ENCODE measurements at places on chromosomes 3 and 15.

- no peak for DNase-seq
These were observed 91.5 kb upstream of the FAM174B start for GRCh38 chr15:92747047-92747446.

- DNase-seq = no peak
These were observed 239.4 kb downstream of the XXYLT1 start for GRCh38 chr3:195031574-195032003.

- no peak for DNase-seq
These were observed 145.0 kb downstream of the NEK10 start for GRCh38 chr3:27224197-27224596.

DNA sequence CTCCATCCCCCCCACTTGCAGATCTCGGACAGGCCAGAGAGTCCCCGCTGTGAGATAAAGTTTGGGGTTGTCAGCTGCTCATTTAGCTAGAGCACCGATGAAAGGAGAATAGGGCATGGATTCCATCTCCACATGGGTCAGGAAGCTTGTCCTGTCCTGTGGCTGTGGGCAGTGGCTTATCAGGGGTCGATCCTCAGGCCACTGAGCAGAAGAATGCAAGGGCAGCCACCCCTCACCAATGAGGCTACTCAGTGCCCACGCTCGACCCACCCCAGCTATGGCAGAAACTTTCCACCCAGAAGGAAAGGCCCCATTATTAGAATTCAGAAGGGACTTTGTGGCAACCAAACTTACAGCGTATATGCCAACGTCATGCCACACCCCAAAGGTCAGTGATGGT is 43.3 kb downstream of the CPN2 start:
- DNase-seq = no peak

- DNase-seq = no peak
These were observed 126.4 kb downstream of the SHQ1 start for GRCh38 chr3:72721683-72722381.

GRCh38 chr3:86175051-86175536 is 815.9 kb downstream of the VGLL3 start:
- no peak for DNase-seq

DNA sequence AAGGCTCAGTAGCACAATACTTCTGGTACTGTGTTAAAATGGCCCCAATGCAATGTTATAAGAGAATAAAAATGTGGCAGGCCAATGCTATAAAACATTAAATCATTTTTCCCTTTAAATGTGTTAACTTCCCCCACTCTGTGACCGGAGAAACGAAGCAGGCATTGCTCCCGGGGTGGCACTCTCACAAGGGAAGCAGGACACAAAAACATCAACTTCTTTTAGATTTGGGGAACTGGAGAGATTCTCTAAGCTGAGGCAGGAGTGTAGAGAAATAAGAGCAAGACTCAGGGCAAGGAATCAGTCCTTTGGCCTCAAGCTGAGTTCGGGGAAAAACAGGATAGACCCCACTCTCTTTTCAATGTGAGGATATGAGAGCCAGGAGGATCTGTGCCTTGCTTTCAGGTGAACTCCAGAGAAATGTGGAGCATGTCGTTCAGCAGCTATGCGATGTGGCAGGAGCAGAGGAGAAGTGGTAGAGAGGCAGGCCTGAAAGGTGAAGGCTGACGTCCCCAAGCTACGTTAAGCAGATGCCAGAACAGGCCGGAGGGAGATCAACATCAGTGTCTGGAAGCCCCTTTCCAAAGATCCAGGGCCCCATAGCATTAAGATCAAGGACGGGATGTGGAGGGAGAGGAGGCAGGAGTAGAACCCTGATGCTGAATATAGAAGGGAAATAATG is 160.2 kb downstream of the PLD1 start:
- no peak for DNase-seq

GRCh38 chr3:174958671-174959328 is 99.7 kb downstream of the NAALADL2 start:
- no peak for DNase-seq

DNA sequence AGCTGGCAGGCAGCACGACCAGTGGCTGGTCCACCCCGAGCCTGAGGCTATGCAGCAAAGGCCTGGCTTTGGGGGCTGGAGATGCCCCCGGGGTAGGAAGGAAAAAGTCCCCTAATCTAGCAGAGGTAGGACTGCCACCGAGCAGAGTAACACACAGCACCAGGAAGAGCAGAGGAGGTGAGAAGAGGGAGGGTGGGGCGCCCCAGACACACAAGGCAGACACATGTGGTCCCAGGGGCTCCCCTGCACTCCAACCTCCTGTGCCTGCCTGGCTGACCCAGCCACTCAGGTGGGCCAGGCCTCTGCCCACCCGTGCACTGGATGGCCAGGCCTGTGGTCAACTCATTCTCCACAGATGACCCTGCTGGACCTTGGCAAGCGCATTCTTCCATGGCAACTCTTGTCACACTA is 112.4 kb downstream of the ADCY5 start:
- DNase-seq = no peak

DNA sequence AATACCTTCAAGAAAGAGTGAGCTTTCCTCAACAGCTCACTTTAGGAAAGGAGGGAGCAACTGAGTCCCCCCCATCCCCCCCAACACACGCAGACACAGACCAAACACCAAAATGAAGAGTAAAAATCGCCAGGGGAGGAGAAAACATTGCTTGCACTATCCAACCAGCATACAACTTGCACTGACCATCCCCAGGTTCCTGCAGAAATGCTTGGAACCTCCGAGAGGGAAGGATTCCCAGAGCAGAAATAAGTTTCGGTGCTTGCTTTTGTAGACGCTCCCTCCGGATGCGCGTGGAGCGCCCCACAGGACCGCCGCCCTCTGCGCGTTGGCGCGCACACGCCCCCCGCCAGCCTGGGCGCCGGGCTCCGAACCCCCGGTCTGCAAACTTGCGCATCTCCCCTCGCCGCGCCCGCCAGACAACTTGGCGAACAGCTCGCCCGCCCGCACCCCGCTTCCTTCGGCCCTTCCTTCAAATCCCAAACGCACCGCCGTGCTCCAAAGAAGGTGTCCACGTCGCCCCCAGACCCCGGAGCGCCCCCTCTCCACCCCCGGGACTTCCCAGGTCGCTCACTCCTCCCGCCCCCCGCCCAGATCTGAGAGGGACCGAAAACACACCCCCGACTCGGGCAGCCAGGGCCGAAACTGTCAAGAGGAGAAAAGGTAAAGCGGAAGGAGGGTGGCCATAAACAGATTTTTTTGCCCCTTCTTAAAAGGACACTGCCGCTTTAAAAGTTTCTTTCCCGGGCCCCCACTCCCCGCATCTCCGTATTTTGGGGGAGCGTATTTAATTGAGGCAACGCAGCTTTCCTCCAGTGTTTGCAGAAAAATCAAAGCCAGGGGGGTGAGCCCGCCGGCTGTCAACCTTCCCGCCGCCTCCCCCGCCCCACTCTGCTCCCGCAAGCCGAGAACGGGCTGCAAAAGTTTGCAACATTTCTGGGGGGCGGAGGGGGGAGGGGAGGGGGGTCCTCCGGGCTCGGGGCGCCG is 859 bp downstream of the RORA start:
- no peak for DNase-seq

- no peak for DNase-seq
These were observed 21.4 kb downstream of the STAG1 start for GRCh38 chr3:136730595-136731273.

DNA sequence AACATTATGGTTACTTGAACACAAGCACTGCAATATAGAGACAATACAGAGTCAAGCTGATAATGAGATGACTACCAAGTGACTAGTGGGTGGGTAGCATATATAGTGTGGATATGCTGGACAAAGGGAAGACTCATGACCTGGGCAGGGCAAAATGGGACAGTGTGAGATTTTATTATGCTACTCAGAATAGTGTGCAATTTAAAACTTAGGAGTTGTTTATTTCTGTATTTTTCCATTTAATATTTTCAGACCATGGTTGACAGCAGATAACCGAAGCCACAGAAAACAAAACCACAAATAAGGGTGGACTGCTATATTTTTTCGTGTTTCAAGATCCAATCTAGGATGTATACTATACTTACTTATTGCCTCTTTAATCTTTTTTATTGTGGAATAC is 19.6 kb downstream of the GALK2 start:
- DNase-seq = no peak

GRCh38 chr3:4067893-4068292 is 235.3 kb upstream of the SETMAR start:
- no peak for DNase-seq

- DNase-seq = no peak
These were observed 21.0 kb downstream of the STXBP5L start for GRCh38 chr3:120928991-120929390.

DNA sequence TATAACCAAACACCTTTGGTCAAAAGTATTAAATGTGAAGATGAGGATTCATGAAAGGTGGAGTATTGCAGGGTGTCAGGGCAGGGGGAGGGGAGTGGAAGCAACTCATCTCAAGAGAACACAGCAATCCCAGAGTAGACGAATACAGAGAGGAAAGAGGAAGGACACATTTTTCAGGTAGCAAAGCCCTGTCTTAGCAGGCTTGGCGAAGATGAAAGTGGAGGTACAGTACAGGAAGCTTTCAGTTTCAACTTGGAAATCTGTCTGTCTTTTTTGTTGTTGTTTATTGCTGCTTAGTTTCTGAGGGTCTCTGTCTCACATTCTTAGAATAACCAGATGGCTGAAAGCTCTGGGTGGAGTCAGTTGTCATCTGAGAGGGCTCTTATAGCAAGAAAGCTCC is 80.8 kb upstream of the GPR149 start:
- no peak for DNase-seq

DNA sequence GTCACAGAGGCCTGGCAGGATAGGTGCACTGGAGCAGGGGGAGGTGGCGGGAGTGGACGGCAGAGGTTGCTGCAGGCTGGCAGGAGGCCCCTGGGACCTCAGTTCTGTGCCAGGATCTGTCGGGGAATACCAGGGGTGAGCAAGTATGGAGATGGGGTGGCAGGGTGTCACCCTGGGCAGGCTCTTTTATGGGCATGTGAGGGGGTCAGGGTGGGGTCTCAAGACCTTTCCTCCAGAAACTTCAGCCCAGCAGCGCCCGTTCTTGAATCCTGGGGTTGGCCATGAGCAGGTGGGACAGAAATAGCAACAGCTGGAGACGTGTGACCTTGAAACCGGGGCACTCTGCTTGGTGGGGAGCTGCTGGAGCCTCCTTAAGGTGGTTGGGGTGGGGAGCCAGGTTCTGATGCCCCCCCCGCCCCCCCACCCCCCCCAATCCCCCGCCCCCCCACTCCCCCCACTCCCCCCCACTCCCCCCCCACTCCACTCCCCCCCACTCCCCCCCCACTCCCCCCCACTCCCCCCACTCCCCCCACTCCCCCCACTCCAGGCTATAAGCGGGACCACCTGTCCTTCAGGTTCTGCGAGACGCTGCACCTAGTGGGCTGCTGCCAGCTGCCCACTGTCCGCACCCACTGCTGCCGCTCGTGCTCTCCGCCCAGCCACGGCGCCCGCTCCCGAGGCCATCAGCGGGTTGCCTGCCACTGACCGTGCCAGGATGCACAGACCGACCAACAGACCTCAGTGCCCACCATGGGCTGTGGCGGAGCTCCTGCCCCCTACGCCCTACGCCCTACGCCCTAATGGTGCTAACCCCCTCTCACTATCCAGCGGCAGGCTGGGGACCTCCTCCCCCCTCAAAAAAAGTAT is 84.9 kb downstream of the TBC1D2B start:
- no peak for DNase-seq

- DNase-seq = no peak
These were observed 113.9 kb upstream of the MRPL3 start for GRCh38 chr3:131616719-131617118.

GRCh38 chr3:140378571-140379340 is 299.1 kb upstream of the TRIM42 start:
- DNase-seq = no peak

GRCh38 chr3:193798051-193798450 is 205.0 kb downstream of the OPA1 start:
- DNase-seq = no peak

- DNase-seq = no peak
These were observed 146.1 kb downstream of the LRTM1 start for GRCh38 chr3:54781728-54782127.

GRCh38 chr3:156721687-156722618 is 47.6 kb downstream of the TIPARP start:
- no peak for DNase-seq

DNA sequence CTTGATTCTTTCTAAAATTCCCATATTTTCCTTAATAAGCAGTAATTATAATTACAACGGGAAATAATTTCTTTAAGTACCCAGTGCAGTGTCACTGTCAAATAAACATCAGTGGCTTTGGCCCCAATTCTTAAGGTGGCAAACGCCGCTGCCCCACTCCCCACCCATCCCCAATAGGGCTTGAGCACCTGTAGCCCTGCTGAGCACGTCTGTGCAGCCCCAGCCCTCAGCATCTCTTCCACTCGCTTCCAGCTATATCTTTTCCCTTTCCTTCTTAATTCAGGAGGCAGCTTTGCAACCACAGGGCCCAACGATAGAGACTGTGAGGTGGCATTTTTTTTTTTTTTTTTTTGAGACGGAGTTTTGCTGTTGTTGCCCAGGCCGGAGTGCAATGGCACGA is 9.0 kb downstream of the PPM1M start:
- DNase-seq = no peak

DNA sequence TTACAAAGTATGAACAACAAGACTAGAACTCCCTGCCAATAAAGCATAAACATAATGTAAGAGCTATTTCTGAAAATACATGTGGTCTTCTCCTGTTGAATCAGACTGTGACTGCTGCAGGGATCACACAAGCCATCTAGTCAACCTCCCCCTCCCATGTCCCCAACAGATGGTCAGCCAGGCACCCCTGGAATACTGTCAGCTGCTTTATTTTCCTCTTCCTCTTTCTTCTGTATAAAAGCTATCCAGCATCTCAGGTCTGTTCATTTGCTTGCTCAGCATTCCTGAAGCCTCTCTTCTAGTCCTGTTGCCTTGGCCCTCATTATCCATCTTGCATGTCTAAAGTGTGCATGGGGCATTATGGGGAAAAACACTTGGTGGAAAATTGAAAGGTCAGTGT is 6.5 kb upstream of the MINDY4B start:
- no peak for DNase-seq

GRCh38 chr3:22297436-22297835 is 546.4 kb upstream of the ZNF385D start:
- DNase-seq = no peak

GRCh38 chr3:16468002-16468335 is 45.5 kb downstream of the RFTN1 start:
- DNase-seq = no peak

- no peak for DNase-seq
These were observed 37.6 kb downstream of the ERICH6 start for GRCh38 chr3:150666167-150666566.

All from stimulated activated CD4-positive, alpha-beta T cell treated with anti-CD3 and anti-CD28 coated beads, TNF-alpha, amount 100 ng/mL, for 4 hours (primary cell).